BJ (cell line): ENCODE measurements at places on chromosomes 4 and X. TPM values are rescaled to one million over a fixed set of nuclear protein-coding genes. Genes with fewer than 3 reads are reported as not detected.

GRCh38 chrX:35499071-35499862 is 298.9 kb upstream of the MAGEB16 start:
- no peak for DNase-seq

Gene FRAS1
- polyA plus RNA-seq = 3.2 and 4.4 TPM in 2 replicates

GRCh38 chrX:151703487-151703886 is 8.2 kb downstream of the PRRG3 start:
- DNase-seq = no peak

DNA sequence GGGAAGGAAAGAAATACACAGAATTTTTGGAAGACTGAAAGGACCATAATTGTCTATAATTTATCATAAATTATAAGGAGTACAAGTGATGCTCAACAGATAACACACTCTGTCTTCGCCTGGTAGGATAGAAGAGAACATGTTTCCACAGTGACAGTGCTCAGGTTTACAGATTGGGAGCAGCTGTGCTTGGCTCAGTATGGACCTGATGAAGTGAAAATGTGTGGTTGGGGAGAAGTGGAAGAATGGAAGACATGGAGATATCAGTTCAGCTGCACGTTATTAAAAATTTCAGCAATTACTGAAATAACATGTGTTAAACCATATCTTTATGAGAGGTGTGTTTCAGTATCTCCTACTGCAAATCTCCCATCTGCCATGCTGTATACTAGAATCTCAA is 90.6 kb downstream of the TLL1 start:
- no peak for DNase-seq

- DNase-seq = peak; percentile 39
Observed at GRCh38 chrX:40471965-40472648, 108.7 kb upstream of the ATP6AP2 start.
